ENCODE measurements at places on chromosomes 11 and 22.

GRCh38 chr22:40920526-40920925 is 30.7 kb upstream of the RBX1 start:
- DNase-seq, result no peak

GRCh38 chr11:118147502-118147901 is 5.1 kb downstream of the SCN4B start:
- no peak for DNase-seq

DNA sequence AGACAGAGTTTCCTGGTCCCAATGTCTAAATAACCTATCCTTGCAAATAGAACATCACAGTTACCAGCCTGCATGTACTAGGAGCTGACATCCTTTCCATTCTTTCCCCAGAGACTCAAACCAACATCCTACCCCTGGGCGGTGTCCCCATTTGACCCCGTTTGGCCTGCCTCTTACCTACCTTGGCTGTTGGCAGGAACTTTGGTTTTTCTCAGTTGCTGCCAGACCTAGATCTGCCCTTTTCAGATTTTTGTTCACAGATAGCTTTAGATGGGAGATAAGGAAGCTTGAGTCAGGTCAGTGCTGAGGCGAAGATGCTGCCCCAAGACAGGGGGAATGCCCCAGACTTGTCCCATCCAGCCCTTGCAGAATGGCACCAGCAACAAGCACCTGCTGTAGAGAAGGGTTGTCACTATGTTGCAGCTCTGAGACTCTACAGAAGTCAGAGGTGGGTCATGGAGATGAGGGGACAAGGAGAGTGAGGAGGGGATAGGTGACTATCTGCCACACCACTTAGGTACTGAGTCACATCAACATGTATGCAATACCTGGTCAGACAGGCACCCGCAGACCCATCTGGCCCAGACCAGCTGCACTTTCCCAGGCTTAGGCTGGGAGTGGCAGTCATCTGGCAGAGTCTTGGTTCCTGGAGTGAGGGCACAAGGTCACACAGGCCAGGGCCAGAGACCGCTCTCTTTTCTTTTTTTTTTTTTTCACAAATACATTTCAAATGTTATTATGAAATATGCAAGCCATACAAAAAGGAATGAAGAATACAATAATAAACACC is 61.5 kb upstream of the POU2AF1 start:
- no peak for DNase-seq

- no peak for DNase-seq
Measured at GRCh38 chr22:44351037-44351436, 38.3 kb upstream of the SHISAL1 start.

- DNase-seq, result no peak
Measured at GRCh38 chr11:36702330-36703054, 104.5 kb upstream of the RAG2 start.

DNA sequence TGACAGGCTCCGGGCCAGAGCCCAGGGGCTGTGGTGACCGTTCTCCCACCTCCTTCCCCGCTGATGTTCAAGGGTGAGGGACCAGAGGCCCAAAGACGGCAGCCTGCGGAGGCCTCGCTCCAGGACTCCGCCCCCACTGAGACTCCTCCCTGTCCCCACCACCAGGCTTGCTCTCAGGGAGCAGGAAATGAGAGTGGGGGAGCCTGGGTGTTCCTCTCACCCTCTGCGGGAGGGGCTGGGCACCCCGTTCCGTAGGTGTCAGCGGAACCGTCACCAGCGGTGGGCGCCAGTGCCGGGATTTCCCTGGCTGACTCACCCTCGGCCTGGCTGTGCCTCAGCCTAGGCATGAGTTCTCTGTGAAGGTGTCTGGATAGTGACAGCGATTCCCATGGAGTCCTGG is 15.7 kb downstream of the DAGLA start:
- DNase-seq, result peak; percentile 85

- DNase-seq, result no peak
Measured at GRCh38 chr11:34570584-34570983, 50.3 kb upstream of the EHF start.

- DNase-seq, result no peak
Measured at GRCh38 chr11:128832121-128832497, 35.0 kb downstream of the KCNJ1 start.

GRCh38 chr11:14872032-14872431 is 20.0 kb downstream of the CYP2R1 start:
- no peak for DNase-seq

DNA sequence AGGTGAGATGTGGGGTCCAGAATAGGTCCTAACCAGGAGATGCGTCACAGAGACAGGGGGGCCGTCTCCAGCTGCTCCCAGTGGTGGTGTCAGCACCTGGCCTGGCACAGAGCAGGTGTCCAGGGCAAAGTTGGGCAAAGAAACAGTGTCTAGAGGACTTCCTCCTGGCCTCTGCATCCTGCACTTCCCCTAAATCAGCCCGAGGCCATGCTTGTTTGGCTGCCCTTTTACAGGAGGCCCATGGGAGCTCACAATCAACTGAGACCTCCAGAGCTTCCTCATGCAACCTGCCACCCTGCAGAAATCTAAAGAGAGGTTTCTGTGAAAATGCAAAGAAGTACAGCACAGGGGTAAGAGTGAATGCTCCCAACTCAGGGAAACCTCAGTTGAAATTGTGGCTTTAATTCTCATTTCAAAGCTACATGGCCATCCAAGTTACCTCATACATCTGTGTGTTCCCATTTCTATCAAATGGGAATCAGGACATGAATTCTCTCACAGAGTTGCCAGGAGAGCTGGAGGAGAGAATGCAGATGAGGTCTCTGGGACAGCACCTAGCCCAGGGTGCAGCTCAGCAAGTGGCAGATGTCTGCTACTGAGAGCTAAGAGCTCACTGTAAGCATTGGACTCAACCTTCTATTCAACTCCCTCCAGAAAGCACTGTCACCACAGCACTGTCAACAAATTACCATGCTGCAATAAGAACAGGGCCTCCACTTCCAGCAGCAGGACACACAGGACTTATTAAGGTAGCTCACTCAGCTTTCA is 32.6 kb downstream of the TCIRG1 start:
- no peak for DNase-seq

- no peak for DNase-seq
Measured at GRCh38 chr11:117668321-117668751, 128.7 kb downstream of the DSCAML1 start.

DNA sequence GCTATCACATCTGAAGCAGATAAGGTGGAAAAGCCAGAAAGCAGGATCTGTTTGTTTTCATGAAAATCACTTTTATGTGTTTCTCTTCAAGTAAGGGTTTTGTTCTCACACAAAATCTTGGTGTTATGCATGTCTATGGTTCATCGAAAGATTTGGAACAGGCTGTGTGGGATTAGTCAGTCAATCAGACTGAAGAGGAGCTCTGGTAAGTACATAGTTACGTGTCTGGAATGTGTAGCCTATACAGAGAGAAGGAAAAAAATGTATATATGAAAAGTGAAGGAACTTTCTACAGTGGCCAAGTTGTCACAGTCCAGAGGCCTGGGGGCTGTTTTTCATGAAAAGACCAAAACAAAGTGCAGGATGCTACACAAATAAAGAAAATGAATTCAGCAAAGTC is 156.7 kb downstream of the CNTN5 start:
- no peak for DNase-seq

DNA sequence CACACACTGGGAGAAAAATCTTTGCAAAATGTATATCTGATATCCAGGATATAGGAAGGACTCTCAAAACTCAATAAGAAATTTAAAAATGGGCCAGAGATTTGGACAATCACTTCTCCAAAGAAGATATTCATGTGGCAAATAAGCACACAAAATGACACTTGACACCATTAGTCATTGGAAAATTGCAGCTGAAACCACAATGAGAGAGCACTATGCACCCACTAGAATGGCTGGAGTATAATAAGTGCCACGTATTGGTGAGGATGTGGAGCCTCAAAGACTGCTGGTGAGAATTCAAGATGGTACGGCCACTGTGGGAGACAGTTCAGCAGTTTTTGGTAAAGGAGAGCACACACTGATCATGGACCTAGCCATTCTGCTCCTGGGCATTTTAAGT is 12.8 kb upstream of the OSBPL5 start:
- no peak for DNase-seq
